Activated CD4-positive, alpha-beta T cell treated with anti-CD3 and anti-CD28 coated beads, Interleukin-2, amount 50 U/mL, for 1 hour (primary cell): ENCODE measurements at places on chromosomes 16 and 17.

DNA sequence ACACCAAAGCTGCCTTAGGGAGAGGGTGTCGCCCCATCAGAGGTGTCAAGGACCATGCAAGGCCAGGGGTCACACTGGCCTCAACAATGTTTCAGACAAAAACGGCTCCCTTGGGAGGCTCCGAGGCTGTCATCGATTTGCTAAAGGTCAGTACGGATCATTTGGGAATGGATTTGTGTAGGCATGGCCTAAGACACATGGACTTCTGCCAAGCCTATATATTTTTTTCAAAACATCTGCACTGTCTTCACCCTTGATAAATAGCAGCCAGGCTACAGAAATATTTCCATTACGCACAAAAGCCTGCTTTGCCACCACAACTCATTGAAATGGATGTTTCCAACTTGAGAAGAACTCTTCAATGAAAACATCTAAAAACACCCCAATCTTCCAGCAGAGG lies 10.3 kb downstream of the CUEDC1 start:
- no peak for DNase-seq

GRCh38 chr17:19579192-19579761 lies 45.6 kb downstream of the SLC47A1 start:
- no peak for DNase-seq

GRCh38 chr16:53112015-53112414 lies 57.2 kb downstream of the CHD9 start:
- no peak for DNase-seq

DNA sequence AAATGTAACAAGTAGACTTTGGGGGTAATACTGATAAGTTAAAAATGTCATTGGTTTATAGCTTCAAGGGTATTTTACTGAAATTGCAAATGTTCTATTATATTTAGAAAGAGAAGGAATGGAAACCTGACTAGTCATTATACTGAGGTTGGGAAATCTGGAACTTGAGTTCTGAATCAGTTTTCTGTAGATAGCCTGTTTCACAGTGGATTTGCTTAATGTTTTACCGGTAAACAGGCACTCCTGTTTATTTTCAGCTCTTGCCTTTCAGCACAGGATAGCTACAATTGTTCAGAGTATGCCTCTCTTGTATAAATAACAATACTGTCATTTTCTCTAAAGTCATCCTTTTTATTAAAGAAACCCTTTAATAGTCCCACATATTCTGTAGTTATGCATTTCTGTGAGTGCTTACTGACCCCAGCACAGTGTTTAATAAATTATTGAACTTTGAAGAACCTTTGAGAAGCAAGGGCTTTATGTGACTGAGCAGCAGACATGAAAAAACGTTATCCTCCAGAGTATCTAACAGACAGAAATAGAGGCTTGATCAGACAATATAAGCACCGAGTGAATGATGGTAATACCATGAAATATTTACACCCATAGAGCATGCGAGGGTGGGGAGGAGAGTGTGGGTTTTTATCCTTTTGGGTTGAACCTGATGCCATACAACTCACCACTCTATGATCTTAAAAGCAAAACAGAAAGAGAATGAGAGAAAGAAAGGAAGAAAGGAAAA lies 58.2 kb downstream of the FTO start:
- DNase-seq = no peak

GRCh38 chr17:77675816-77676215 lies 282.7 kb upstream of the TNRC6C start:
- no peak for DNase-seq

DNA sequence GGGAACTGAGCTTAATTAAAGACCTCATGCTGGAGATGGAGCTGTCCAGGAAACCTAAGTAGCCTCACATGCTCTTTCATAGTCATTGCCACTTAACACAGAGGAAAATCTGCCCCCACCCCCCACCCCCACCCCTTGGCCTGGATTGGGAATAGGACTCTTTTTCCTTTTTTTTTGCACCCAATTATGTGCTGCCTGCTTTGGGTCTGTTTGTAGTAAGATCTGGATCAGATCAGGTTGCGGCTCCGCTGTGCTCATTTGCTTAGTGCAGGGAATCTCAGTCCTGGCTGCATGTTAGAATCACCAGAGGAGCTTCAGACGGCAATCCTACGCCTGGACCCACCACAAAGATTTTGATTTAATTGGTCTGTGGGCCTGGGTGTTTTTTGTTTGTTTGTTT lies 219.0 kb downstream of the UTP18 start:
- no peak for DNase-seq

GRCh38 chr16:86045591-86045971 lies 146.6 kb downstream of the IRF8 start:
- DNase-seq = no peak

- DNase-seq = no peak
Observed at GRCh38 chr16:67104845-67105244, 4.9 kb upstream of the PHAF1 start.

GRCh38 chr16:12868169-12868568 lies 33.2 kb upstream of the SHISA9 start:
- DNase-seq = no peak

DNA sequence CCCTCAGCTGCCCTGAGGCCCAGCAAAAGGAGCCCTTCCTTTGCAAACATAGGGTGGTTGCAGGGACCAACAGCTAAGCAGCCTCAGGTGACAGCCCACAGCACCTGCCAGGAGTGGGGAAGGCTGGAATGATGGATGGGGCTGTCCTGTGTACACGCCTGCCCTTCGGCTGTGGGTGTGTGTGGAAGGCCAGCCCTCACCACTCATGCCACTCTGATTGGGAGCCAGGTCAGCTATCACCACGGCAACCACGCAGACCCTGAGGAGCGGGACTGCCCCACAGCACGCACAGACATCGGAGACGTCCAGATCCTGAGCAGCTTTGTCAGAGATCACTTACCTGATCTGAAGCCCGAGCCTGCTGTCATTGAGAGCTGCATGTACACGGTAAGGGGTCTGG lies 11.9 kb downstream of the PIPOX start:
- DNase-seq = no peak

GRCh38 chr17:18950944-18951905 lies 740 bp upstream of the SLC5A10 start:
- DNase-seq = no peak

DNA sequence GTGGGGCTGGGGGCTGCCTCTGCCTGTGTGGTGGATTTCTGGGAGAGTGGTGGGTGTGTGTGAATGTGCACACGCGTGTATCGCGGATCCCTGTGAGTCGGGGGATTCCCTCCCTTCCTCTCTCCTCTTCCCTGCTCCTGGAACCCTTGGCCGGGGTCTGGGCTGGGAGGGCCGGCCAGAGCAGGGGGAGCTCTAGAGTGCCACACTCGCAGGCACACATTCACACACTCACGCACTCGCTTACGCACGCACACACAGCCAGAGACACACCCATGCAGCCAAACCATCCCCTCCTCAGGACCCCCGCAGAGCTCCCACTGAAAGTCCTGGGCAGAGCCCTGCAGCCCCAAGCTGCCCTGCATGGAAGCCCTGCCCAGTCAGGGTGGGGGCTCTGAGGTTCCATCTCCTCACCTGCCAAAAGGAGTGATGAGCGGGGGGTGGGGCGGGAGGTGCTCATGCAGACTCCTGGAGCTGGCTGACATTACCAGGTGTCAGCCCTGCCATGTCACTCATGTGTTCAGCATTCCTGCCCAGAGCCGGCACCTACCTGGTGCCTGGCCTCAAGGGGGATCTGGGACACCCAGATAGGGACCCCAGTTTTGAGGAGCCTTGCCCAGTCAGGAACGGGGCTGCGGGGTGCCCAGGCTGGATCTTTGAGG lies 1.9 kb downstream of the NECAB2 start:
- DNase-seq = no peak

GRCh38 chr16:12231666-12232065 lies 255.1 kb downstream of the SNX29 start:
- no peak for DNase-seq

- DNase-seq = no peak
Observed at GRCh38 chr16:57349212-57350031, 9.2 kb upstream of the CCL22 start.

DNA sequence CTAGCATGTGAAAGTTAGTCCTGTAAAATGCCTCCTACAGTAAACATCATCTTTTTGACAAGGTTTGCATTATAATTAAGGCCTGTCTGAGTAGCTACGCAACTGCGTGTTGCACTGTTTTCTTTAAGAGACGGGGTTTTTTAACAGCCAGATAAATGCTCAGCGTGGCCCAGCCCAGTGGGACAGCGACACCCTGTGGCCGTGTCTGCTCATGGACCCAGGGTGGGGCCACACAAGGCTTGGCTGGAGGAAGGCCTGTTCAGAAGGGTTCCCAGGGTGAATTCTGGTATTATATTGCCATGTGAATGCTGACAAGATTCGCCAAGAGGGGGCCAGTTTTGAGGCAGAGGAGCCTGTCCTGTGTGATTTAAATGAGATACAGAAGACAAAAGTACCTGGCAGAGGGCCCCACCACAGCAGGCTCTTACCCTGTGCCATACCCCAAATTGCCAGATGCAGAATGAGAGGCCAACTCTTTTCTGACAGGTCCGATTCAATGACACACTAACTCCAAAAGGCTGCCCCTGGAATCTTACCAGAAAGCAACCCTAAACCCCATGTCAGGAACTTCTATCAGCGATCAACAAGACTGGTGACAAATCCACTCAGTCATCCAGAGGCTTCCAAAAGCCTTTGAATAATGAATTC lies 65.9 kb upstream of the IRX6 start:
- peak; percentile 19 for DNase-seq

DNA sequence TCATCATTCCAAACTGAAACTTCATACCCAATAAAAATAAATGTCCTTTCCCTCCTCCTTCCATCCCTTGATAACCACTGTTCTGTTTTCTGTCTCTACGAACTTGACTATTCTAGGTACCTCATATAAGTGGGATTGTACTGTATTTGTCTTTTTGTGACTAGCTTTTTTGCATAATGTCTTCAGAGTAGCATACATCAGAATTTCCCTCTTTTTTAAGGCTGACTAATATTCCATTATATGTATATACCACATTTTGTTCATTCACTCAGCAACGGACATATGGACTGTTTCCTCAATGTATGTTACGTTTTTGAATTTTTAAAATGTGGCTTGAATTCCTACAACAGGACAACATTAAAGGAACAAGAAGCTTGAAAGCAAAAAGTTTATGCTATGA lies 1.5 kb upstream of the NUFIP2 start:
- no peak for DNase-seq

- no peak for DNase-seq
Observed at GRCh38 chr17:55632236-55632635, 90.4 kb downstream of the TMEM100 start.

- peak; percentile 7 for DNase-seq
Observed at GRCh38 chr17:60390925-60391470, 935 bp downstream of the USP32 start.

DNA sequence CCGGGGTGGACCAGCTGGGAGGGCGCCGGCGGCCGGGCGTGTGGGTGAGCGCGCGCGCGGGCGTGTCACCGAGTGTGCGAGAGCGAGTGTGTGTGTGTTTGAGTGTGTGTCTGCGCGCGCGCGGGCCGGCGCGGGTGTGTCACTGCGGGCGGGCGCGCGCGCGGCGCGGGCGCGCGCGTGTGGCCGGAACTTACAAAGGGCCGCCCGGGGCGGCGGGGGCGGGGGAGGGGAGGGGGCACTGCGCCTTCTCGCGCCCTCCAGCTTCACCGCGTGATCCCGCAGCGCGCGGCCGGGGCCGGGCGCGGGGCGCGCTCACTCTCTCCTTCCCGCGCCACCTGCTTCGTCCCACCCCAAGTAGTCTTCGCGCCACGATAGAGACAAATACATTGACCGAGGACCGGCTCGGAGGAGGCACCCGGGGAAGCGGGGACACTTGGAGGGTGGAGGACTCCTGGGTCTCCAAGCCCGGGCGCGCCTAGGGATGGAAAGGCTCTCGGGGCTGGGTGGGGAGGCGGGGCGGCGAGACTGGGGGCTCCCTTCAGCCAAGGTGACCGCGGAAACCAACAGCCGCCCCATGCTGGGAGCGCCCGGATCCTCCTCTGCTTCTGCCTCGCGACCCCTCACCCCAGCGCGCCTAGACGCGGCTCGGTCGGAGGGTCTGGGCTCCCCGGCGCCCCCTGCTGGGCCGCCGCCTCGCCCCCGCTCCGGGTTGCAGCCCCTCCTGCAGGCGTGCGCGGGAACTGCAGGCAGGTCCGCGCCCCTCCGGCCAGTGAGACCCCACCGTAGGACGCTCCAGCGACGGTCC lies at the start of gene SRCIN1:
SRCIN1 (minus strand) TSS at position 112 of the 805 bp plus-strand sequence. CDS start 247 bp downstream, outside the sequence.
- peak; percentile 38 for DNase-seq

DNA sequence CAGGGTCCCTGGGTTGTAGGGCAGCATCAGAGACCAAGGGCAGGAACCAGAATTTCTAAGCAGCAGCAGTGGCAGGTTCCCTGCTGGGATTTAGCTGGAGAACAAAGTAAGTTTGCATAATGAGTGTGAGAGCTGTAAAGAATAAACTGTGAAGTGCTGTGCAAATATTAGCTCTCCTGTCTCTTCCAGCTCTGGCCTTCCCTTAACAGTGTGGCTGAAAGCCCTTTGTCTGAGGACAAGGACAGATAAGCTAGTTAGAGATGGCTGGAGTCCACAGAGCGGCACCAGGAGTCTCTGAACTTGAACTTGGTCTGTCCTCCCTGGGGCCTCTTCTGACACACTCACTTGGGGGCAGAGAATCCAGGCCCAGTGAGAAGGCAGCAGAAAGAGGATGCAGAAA lies 98.2 kb upstream of the WSCD1 start:
- DNase-seq = no peak

GRCh38 chr17:82519971-82520903 lies 705 bp downstream of the FOXK2 start:
- peak; percentile 33 for DNase-seq

DNA sequence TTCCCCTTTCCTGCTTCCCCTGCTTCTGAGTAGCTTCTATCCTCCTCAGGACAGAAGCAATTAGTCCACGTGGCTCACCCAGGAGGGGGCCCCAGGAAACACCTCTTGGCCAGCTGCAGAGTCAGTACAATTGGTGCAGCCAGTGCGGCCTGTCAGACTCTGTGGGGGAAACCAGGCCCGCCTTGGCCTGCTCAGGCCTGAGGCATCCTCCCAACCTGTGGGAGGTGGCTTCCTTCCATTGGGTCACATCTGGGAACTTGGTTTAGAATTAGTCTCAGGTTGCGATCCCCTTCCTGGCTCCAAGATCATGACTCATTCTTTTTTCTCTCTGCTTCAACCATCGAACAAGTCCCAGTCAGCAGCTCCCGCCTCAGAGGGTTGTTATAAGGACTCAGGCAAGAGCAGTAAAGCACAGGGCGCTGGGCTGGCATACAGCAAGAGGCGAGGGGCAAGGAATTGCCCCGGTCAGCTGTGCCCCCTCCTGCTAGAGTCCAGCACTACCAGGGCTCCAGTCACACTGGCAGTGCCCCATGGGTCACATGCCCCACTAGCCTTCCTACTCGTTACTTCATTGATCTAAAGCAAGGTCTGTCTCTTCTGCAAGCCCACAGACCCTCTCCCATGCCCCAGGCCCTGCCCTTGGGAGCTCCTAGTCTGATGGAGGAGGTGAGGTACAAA lies 8.1 kb upstream of the EPX start:
- DNase-seq = no peak

- no peak for DNase-seq
Observed at GRCh38 chr16:9438991-9439390, 347.5 kb downstream of the HAPSTR1 start.

GRCh38 chr17:68238164-68238870 lies 9.5 kb upstream of the AMZ2 start:
- no peak for DNase-seq
